ENCODE measurements at places on chromosomes 13 and 19.

DNA sequence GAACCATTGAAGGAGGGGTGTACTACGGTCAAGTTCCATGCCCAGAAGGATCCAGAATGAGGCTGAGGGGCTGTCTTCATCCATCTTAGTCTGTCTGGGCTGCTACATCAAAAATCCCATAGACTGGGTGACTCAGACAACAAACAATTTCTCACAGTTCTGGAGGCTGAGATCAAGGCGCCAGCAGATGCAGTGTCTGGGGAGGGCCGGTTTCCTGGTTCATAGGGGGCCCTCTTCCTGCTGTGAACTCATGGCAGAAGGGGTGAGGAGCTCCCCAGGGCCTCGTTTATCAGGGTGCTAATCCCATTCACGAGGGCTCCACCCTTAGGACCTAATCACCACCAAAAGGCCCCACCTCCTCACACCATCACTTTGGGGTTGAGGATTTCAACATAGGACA lies 14.7 kb upstream of the KCTD15 start:
- no peak for DNase-seq

- no peak for DNase-seq
These were observed 3.7 kb downstream of the SNRPA start for GRCh38 chr19:40754611-40755247.

DNA sequence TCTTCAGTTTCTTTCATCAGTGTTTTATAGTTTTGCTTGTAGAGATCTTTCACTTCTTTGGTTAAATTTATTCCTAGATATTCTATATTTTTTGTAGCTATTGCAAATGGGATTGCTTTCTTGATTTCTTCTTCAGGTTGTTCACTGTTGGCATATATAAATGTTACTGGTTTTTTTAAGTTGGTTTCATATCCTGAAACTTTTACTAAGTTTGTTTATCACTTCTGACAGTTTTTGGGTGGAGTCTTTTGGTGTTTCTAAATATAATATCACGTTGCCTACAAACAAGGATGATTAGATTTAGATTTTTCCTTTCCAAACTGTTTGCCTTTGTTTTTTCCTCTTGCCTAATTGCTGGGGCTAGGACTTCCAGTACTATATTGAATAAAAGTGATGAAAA lies 109.7 kb downstream of the PAN3 start:
- DNase-seq = no peak

- no peak for DNase-seq
These were observed 405.7 kb upstream of the SLC10A2 start for GRCh38 chr13:103471896-103472295.

GRCh38 chr19:48629599-48630295 lies 7.4 kb downstream of the DBP start:
- no peak for DNase-seq

DNA sequence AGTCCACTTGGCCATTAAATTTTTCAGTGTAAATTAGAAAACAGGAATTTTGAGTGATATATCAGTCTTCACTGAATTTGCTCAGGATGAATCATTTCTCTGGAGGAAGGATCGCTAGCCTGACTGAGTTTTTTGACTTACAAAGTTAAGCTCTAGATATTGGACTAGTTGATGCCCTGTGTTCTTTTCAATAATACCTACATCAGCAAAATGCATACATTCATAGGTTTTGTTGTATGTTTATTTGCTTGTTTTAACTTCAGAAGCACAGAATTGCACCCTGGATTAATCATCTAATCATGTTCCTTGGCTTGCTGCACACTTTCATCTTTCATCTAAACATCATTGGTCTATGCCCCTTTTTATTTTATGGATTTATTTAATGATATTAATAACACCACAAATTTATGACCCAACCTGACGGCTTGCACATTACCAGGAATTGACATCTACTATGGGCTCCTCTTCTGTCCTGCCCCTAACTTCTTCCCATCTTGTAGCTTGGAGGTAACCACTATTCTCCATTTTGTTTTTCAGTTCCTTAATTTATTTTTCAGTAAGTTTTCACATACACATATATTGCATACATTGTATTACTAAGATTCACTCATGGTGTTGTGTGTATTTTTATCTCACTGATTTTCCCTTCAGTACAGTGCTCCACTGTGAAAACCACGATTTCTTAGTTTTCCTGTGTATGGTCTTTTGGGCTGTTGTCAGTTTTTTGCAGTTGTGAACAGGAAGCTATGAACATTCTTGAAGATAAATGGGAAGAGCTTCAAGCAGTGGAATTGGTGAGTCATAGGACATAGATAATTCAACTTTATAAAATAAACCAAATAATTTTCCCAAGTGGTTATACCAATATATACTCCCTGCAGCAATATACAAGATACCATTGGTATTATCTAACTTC lies 23.3 kb downstream of the COMMD6 start:
- no peak for DNase-seq

GRCh38 chr13:24463078-24463477 lies 49.5 kb downstream of the PARP4 start:
- DNase-seq = no peak

DNA sequence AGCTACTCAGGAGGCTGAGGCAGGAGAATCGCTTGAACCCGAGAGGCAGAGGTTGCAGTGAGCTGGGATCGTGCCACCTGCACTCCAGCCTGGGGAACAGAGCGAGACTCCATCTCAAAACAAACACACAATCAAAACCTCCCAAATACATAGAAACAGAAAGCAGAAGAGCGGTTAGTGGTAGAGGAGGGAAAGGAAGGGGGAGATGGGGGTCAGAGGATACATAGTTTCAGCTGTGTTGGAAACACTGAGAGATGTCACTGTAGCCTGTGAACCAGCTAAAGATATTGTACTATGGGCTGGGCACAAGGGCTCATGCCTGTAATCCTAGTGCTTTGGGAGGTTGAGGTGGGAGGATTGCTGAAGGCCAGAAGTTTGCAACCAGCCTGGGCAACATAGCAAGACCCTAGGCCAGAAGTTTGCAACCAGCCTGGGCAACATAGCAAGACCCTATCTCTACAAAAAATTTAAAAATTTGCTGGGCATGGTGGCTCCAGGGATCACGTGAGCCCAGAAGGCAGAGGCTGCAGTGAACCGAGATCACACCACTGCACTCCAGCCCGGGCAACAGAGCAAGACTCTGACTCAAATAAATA lies 49.9 kb downstream of the GNG7 start:
- DNase-seq = no peak

- no peak for DNase-seq
These were observed 226.5 kb downstream of the FOXO1 start for GRCh38 chr13:40439928-40440327.

- no peak for DNase-seq
These were observed 23.5 kb downstream of the URI1 start for GRCh38 chr19:29965492-29965891.
